ENCODE measurements at places on chromosomes 12 and 14.

- DNase-seq = no peak
These were observed 115.0 kb downstream of the ZFP36L1 start for GRCh38 chr14:68677901-68678300.

DNA sequence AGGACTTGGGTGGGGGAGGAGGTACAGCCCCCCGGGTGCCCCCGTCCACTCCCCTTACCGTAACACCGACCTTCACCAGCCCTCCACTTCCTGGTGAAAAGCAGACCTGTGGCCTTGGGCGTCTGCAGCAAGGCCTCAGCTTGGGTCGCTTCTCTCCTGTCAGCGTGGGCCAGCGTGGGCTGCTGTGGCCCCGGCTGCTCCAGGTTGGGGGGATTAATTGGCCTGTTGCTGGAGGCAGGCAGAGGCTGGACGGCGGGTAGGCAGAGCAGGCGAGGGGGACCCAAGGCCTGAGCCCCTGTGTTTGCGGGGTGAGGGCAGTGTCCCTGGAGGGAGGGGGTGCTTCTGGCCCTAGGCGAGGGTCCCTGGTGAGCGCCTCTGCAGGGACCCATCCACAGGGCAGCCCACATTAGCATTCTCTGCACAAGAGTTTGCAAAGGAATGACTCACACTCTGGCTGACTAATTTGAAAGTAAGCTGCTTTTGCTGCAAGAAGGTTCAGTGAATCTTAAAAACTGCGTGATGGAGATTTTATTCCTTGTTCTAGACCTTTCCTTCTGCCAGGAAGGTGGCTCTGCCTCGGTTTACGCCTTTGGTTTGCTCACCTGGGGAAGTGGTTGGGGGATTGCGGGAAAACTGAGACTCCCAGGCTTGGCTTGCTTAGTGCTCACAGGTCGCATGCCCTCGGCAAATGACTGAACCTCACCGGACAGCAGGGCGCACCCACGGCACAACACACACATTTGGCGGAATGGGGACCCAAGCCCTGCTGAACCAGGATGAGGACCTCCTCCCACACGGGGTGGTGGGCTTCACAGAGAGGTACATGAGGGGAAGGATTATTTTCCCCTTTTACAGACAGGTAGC is 37.9 kb upstream of the DLK1 start:
- no peak for DNase-seq

- no peak for DNase-seq
These were observed 223.7 kb downstream of the PELI2 start for GRCh38 chr14:56341766-56342493.

GRCh38 chr12:674272-674781 is 11.1 kb upstream of the NINJ2 start:
- DNase-seq = no peak

DNA sequence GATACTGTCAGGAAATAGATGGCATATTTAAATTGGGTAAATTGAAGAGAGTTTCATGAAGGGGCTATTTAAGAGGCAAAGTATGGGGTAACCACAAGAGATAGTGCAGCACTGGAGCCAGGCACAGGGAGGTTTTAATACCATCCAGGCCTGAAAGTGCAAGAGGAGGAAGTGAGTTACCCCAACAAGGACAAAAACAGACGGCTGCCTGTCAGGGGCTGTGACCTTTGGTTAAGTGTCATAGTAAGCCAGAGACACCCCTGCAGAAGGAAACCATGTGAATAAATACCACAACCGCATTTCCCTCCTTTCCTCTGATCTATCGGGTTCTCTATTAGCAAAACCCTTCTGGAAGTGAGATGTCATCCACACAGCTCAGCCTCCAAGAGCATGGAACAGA is 122.0 kb upstream of the DHRS4 start:
- no peak for DNase-seq

DNA sequence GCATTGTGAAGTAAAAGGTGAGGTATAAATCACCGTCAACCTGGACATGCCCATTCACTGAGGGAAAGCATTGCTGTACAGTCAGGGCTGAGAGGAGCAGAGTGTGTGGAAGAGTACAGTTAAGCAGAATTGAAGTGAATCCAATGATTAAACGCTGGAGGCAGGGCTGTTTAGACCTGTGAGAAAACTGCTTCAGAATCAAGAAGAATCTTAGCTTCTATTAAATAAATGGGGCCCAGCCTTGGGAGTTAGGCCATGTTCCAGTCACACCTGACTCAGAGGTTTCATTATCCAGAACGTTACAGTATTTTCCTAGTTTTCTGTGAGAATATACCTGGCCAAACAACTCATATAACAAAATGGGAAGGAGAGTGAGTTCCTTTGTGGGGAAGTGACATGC is 86.9 kb downstream of the ATP23 start:
- DNase-seq = no peak

- DNase-seq = no peak
These were observed 223.3 kb downstream of the RBM19 start for GRCh38 chr12:113742801-113743200.

- no peak for DNase-seq
These were observed 561.6 kb downstream of the RERGL start for GRCh38 chr12:17528394-17528793.

- no peak for DNase-seq
These were observed 82.9 kb downstream of the NCOR2 start for GRCh38 chr12:124484526-124484953.

- DNase-seq = no peak
These were observed 108.4 kb downstream of the GPR135 start for GRCh38 chr14:59356767-59357166.

- no peak for DNase-seq
These were observed 100.7 kb downstream of the RPL10L start for GRCh38 chr14:46550836-46551235.

DNA sequence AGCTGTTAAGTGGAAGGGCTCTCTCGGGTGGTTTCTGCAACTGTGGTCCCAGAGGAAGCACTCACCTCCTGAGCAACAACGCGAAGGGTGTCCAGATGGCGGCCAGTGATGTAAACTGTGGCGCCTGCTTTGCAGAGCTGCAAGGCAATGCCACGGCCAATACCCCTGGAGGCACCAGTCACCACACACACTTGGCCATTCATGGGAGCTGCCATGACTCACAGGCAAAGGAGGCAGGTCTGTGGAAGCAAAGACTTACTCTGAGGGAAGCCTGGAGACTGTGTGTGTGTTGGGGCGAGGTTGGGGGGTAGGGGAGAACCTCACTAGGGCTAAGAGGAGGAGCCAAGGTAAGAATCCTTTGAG is 707 bp downstream of the DHRS1 start:
- no peak for DNase-seq

DNA sequence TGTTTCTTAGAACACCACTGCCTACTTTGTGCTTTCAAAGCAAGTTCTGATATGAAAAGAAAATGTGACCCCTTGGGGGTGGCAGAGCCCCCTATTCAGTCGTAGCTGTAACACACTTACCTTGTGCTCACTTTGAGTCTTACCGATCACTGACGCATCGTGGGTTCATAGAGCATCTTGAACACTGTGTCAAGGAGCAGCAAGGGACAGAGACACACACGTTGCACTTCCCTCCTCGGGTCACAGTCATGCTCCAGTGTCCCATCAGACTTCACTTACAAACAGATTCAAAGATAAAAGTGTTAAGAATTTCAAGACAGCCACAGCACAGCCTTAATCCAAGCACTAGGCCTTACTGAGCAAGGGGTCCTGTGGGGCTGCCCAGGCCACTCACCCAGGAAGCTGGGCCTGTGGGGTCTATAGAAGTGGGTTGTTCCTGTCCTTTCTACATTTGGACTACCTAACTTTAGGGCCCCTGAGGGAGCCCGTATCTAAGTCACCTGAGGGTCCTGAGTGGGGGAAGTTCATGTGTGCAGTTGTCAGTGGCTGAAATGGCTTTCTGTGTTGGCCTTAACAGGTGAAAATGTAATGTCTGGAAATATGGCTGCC is 75.4 kb upstream of the BDKRB2 start:
- DNase-seq = no peak

DNA sequence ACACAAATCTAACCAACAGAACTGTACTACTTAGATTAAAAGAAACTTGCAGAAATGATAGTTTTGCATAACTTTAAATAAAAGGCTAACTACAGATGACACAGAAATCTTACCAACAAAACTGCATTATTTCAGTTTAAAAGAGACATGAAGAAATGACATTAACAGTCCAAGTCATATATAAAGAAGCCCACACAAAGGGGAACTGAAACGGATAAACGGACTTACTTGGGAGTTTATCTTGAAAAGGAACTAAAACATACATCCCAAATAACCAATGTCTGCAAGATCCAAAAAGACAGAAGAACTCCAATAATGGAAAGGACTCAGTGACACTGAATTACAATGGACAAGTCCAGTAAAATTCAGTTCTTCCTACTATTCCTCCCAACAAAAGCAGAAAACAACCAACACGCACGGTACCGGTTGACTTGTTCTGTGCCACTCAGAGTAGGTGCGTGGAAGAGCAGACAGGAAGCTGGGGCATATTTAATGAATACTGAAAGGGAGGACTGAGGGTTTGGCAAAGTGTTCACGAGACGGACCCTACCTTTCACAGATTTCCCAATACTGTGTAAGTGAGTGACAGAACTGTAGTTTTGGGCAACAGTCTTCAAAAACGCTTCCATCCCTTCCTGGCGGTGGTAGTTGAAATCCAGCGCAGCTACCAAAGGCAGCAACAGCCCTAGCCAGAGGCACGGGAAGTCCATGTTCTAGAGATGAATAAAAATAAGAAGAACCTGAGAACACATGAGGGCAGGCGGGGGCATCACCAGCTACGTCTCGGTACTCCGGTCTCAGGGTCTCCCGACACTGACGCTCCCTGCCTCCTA is 627 bp downstream of the CPM start:
- peak; percentile 2 for DNase-seq

DNA sequence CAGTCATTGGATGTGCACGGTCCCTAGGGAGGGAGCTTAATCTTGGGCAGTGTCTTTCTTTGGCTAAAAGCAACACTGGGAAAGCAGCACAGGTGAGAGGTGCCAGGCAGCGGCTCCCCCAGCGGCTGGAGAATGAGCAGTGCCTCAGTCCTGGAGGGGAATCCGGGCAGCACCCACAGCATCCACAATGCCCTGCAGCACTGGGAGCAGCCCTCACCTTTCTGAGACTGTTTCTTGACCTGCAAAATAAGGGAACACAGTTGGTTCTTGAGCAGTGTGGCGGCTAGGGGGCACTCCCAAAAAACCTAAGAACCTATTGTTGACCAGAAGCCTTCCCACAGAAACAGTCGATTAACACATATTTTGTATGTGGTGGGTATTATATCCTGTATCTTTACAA is 75.8 kb downstream of the SINHCAF start:
- no peak for DNase-seq

GRCh38 chr14:55127460-55127951 is 1.5 kb upstream of the LGALS3 start:
- no peak for DNase-seq
